ENCODE measurements at places on chromosomes 3 and 15. TPM values are rescaled to one million over a fixed set of nuclear protein-coding genes. Genes with fewer than 3 reads are reported as not detected.

Gene SKIL
- 34.7 TPM for total RNA-seq

Gene ZNF385D
- 8.3 TPM for total RNA-seq

Gene ITIH4
- 4.6 TPM for total RNA-seq

Gene ANKRD28
- total RNA-seq, result 34.8 TPM

Gene CAND2
- total RNA-seq, result 25.5 TPM

Gene RLBP1
- not detected for total RNA-seq

Gene GPR149
- not detected for total RNA-seq

Gene FETUB
- not detected for total RNA-seq

Gene SMCO1
- not detected for total RNA-seq

DNA sequence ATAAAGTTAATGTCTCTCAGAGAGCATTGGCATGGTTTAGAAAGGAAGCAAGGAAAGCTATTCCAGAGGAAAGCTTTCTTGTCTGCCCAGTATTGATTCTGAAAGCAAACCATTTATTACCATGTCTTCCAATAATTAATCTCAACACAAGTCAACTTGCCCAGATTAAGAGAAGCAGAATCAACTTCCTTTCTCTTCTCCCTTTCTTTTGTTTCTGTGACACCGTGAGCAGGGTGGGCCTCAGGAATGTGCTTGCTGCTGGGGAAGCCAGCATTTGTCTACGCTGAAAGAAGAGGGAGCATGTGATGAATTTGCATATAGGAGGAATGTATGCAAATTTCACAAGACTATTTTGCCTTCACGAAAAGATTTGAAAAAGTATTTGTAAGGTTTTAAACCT, 368.6 kb upstream of the ROPN1 start:
- H3K4me3 ChIP-seq, result no peak overlapping the region
- H3K27ac ChIP-seq, result no peak overlapping the region
- no peaks in the 10 kb centered on the region for H3K36me3 ChIP-seq
- H3K4me1 ChIP-seq, result no peaks in the 10 kb centered on the region
- no peaks in the 10 kb centered on the region for H3K27me3 ChIP-seq

DNA sequence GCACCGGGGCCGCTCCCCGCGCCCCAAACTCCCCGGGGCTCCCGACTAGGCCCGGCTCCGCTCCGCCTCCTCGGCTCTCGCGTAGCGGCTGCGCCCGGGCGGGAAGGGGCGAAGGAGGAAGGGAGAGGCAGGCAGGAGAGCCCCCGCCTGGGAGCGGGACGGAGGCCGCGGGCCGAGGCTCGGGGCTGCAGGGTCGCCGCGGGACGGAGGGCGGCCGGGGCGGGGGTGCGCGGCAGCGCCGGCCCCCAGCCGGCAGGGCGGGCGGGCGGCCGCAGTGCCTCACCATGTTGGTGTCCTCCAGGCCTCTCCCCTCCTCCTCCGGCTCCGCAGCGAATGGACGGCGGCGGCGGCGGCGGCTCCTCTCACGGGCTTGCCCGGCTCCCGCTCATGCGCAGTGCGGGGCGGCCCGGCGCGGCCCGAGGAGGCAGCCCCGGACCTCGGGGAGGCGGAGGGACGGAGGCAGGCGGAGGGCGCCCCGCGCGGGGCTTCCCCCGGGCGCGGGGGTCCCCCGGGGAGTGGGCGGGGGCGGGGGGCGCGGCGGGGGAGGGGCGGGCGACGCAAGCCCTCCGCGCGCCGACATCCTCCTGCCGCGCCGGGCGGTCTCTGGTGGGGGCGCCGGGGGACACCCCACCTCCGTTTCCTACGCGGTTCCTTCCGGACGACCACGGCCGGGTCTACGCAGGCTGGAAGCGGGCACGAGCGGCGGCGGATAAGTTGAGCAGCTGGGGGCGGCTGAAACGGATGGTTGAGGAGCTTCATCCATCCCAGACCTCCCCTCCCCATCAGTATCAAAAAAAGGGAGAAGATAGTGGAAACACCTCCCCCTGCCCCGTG, at the start of gene DCUN1D1:
Gene DCUN1D1, minus strand, starts transcription at position 335 of the 834 bp plus-strand sequence. Its CDS starts 49 bp downstream, at position 286.
- peaks cover 17% of the 10 kb centered on the region for H3K4me1 ChIP-seq
- H3K27ac ChIP-seq, result peak within 1 kb of the TSS; percentile 87
- peak within 1 kb of the TSS; percentile 93 for H3K4me3 ChIP-seq
- DNase-seq, result no peak
- H3K27me3 ChIP-seq, result no peaks in the 10 kb centered on the region

DNA sequence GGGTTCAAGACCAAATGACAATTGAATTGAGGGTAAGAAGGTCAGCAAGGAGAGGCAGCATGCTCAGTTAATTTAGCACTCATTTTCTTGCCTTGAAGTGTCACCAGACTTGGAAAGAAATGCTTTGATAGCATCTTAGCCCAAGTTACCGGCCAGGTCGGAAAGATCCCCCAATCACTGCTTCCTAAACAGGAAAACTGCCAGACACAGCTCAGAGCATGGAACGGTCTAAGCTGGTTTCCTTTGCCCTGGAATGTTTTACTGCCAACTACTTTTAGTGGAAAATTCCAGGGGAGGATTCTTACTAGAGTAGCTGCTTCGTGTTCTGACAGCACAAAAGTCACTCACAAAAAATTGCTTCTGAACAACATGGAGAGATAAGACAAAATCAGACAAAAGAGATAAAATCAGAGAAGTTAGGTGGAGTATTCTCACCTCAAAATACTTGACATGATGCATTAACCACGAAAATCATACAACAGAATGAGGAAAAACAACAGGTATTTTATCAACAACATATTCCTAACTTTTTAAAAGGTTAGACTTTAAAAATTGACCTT, 65.5 kb downstream of the CCR4 start:
- no peak for DNase-seq
- H3K27me3 ChIP-seq, result no peaks in the 10 kb centered on the region
- H3K4me1 ChIP-seq, result no peaks in the 10 kb centered on the region
- H3K4me3 ChIP-seq, result no peak overlapping the region
- peaks cover 100% of the 10 kb centered on the region for H3K36me3 ChIP-seq

DNA sequence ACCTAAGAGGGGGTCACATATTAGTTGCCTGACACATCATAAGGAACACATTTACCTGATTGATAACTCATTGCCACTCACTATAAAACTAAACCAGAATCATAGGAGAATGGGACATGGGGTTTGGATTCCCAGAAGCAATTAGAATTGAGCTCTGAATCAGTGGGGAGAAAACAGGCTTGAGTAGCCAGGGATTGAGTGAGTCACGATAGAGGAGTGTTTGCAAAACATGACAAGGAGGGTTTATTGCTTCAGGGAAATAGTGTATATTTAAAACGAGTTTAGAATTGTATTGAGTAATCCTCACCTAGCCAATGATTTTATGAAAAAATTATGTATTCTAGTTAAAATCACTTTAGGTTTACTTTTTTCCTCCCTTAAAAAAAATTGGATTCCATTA, 101.1 kb upstream of the THRB start:
- no peak for DNase-seq
- H3K4me3 ChIP-seq, result no peak overlapping the region
- peaks cover 27% of the 10 kb centered on the region for H3K4me1 ChIP-seq
- H3K27ac ChIP-seq, result no peak overlapping the region
- no peaks in the 10 kb centered on the region for H3K27me3 ChIP-seq

DNA sequence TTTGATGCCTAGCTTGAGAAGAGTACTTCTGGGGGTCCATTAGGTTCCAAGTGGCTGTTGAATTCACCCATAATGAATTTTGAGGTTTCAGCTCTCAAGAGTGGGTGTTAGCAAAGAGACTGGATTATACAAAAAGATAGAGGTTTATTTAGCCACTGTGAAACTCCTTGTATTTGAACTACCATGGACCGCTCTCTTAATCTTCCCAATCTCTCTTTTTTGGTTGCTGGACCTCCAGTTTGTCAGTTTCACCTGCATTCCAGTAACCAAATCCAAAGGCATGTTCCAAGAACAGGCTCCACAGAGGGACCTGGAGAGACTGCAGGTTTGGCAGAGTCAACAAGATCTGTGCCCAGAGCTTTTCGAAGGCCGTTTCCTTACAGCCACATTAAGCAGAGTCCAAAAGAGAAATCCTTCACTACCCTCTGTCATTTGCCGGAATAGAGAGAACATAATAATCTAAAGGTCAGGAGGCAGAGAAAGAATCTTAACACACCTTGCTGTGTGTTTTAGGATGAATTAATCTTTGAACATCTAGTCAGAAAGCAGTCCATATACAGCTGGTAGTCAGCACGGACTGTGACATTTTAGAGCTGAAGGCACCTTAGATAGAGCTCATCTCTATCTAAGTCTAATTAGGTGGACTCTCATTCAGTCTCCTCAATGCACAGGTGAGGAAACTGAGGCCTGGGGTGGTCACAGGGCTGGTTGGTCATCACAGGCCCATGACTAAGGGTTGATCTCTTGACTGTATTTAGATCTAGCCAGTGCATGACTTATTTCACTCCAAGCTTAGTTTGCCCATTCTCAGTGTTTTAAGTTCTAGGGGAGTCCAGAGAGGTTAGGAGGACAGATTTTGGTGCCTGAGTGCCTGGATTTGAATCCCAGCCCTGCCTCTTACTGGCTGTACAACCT, 1.3 kb downstream of the ABHD2 start:
- peak overlapping the region; percentile 86 for H3K4me3 ChIP-seq
- H3K27ac ChIP-seq, result peak overlapping the region; percentile 92
- DNase-seq, result no peak
- no peaks in the 10 kb centered on the region for H3K36me3 ChIP-seq

DNA sequence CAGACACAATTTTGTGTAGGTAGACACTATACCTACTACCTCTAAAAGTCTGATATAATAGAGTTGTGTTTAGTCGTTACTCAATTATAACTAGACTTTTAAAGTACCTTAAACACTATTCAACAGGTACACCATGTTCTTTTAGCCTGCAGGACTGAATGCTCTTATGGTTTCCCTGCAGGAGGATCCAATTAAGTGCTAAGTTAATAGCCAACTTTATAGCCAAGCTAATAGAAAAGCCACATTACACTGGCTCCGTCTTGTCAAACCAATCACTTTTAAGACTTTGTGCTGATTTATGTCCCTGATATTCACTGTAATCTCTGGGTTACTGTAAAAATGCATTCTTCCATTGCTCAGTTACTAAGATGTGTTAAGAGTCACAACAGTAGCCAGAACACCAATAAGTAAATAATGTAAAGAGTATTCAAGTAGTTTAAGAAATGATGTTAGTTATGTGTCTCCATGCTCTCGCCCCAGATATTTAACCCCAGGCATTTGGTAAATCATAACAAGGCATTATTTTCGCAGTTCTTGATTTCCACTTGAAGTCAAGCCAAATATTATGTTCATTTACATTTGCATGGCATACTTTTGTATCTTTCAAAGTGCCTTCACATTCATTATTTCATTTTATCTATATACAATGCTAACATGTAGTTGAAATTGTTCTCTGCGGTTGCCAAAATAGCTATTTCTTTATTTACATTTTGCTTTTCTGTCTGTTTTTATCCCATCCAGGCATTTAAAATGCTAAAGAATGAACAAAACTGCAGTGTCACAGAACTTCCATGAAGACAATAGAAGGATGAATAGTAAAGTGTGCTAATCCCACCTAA, 42.7 kb upstream of the AP4E1 start:
- H3K4me3 ChIP-seq, result no peak overlapping the region
- no peak overlapping the region for H3K27ac ChIP-seq
- H3K36me3 ChIP-seq, result no peaks in the 10 kb centered on the region
- no peak for DNase-seq
- no peaks in the 10 kb centered on the region for H3K4me1 ChIP-seq

DNA sequence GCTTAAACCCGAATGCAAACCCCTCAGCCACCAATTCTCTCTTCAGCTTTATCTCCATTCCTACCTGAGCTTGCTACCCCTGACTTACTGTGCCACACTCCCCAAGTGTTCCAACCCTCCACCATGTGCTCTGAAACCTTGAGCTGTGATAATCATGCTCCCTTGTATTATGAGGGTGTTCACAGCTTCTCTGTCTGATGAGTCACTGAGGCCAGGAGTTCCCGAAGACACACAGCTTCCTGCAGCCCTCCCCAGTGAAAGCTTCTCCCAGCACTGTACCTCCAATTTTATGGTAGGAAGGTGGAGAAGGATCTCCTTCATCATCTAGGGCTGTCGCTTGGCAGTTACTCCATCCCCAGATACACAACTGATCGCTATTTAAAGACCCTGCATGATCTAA, 24.9 kb downstream of the STAC start:
- no peak overlapping the region for H3K27ac ChIP-seq
- no peak for DNase-seq
- H3K4me3 ChIP-seq, result no peak overlapping the region
- H3K4me1 ChIP-seq, result no peaks in the 10 kb centered on the region

- H3K36me3 ChIP-seq, result no peaks in the 10 kb centered on the region
- H3K27ac ChIP-seq, result no peak overlapping the region
- no peaks in the 10 kb centered on the region for H3K27me3 ChIP-seq
- H3K4me3 ChIP-seq, result no peak overlapping the region
- H3K4me1 ChIP-seq, result no peaks in the 10 kb centered on the region
Measured at GRCh38 chr3:45188719-45189659, 37.1 kb downstream of the TMEM158 start.

GRCh38 chr3:133928136-133928893, 32.6 kb upstream of the RAB6B start:
- H3K27me3 ChIP-seq, result no peaks in the 10 kb centered on the region
- peak overlapping the region; percentile 60 for H3K4me3 ChIP-seq
- H3K4me1 ChIP-seq, result peaks cover 17% of the 10 kb centered on the region
- peak; percentile 72 for DNase-seq

- no peaks in the 10 kb centered on the region for H3K36me3 ChIP-seq
- no peak overlapping the region for H3K4me3 ChIP-seq
- H3K27me3 ChIP-seq, result no peaks in the 10 kb centered on the region
- no peak for DNase-seq
- no peaks in the 10 kb centered on the region for H3K4me1 ChIP-seq
Measured at GRCh38 chr3:146177519-146177918, 16.5 kb upstream of the PLOD2 start.

DNA sequence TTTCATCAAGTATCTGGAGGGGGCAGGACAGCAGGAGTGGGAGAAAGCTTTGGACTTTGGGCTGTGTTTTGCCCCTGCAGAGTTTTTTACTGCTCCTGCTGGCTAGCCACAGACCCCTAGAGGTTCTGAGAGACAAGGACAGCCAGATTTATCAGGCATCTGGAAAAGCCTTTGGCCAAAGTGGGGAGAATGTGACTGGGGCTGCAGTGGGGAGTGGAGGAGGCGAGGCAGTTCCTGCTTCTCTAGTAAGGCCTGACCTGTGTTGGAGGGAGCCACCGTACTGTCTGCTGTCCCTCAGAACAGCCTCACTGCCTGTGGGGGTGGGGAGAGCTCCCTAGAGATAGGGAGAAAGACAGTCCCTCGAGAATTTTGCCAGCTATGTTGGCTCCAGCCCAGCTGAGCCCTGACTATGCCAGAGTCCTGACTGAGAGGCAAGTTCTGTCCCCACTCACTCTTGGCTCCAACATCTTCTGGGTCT, 2.2 kb downstream of the ALPK3 start:
- H3K27ac ChIP-seq, result peak overlapping the region; percentile 89
- no peaks in the 10 kb centered on the region for H3K36me3 ChIP-seq
- H3K27me3 ChIP-seq, result no peaks in the 10 kb centered on the region
- H3K4me1 ChIP-seq, result peaks cover 79% of the 10 kb centered on the region
- H3K4me3 ChIP-seq, result no peak overlapping the region

GRCh38 chr3:139460529-139460928, 15.8 kb downstream of the RBP2 start:
- H3K36me3 ChIP-seq, result no peaks in the 10 kb centered on the region
- no peak for DNase-seq
- no peaks in the 10 kb centered on the region for H3K4me1 ChIP-seq
- no peak overlapping the region for H3K4me3 ChIP-seq
- no peak overlapping the region for H3K27ac ChIP-seq
